ENCODE measurements at places on chromosomes 7 and 10.

- DNase-seq = no peak
These were observed 42.5 kb upstream of the LCOR start for GRCh38 chr10:96789571-96790108.

- DNase-seq = no peak
These were observed 1351.3 kb upstream of the SORCS1 start for GRCh38 chr10:108515821-108516220.

GRCh38 chr7:135704074-135704473 lies 23.9 kb downstream of the SLC13A4 start:
- DNase-seq = no peak

GRCh38 chr10:97134110-97134509 lies 51.6 kb downstream of the SLIT1 start:
- DNase-seq = no peak

DNA sequence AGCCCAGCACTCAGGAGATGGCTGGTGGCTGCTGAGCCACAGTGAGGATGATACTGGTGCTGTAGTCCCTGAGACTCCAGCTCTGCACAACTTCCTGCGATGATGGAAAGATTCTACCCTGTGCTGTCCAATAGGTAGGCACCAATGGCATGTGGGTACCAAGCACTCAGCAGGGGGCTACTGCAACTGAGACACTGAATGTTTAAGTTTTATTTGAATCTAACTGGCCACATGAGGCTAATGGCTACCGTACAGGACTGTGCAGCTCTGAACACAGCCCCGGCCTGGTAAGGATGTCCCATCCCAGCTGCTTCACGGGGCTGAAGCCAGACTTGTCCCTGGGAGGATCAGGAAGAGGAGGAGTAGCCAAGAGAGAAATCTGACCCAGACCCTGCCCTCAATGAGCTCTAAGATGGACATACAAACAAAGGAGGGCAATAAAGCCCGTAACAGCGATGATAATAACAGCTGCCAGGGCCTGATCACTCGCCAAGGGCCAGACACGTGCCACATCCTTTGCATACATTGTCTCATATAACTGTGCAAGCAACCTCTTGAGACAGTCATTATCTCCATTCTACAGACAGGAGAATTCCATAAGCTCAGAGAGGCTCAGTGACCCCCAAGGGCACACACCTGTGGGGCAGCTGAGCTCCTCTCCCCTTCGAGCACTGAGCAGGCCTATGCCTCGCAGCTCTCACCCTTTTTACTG lies 3.8 kb downstream of the GPRIN2 start:
- DNase-seq = no peak

GRCh38 chr10:114694752-114695151 lies 36.7 kb upstream of the ABLIM1 start:
- DNase-seq = peak; percentile 22

GRCh38 chr10:79262959-79263746 lies 84.1 kb upstream of the PPIF start:
- no peak for DNase-seq

GRCh38 chr10:67976292-67977245 lies 92.1 kb downstream of the SIRT1 start:
- DNase-seq = no peak

GRCh38 chr10:5643346-5644067 lies 22.9 kb downstream of the ASB13 start:
- DNase-seq = no peak

DNA sequence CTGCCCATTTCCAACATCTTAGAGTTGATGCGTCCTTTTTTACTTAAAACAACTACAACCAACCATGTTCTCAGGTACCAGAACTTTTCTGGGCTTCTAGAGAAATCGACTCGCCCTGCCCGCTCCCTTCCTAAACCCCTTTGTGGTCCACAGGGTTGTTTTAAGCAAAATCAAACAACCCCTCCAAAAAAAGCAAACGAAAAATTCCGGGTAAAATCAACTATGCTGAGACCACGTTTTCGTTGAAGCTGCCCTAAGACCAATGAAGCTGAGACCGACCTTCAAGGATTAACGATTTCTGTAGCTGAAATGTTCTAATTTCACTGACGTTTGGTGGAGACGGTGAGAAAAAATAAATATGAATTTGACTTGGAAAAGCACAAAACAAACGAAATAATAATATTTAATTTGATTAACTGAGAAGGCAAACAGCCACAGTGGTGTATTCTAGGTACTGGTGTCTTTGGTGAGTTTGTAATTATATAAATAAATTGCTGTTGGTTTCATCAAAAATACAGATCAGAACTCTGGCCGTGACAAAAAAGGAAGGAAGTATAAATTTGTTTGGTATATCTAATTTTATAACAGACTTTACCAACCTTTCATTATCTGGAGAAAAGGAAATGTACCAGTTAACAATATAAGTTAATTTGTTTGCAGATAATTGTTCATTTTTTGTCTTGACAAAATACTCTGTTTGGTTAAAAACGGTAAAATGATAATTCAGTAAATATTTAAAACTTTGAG lies 4.7 kb upstream of the IGF2BP3 start:
- DNase-seq = no peak

Measured in stimulated activated naive CD4-positive, alpha-beta T cell treated with Interleukin-2 at 50 U/mL for 16 hours (primary cell).